Skeletal muscle cell (primary cell): ENCODE measurements at places on chromosomes 7 and 10.
A peak's percentile ranks its signal among the peaks of the same experiment; 100 is the strongest.

GRCh38 chr10:34319197-34319846 is 495.8 kb downstream of the PARD3 start:
- peak; percentile 86 for DNase-seq

DNA sequence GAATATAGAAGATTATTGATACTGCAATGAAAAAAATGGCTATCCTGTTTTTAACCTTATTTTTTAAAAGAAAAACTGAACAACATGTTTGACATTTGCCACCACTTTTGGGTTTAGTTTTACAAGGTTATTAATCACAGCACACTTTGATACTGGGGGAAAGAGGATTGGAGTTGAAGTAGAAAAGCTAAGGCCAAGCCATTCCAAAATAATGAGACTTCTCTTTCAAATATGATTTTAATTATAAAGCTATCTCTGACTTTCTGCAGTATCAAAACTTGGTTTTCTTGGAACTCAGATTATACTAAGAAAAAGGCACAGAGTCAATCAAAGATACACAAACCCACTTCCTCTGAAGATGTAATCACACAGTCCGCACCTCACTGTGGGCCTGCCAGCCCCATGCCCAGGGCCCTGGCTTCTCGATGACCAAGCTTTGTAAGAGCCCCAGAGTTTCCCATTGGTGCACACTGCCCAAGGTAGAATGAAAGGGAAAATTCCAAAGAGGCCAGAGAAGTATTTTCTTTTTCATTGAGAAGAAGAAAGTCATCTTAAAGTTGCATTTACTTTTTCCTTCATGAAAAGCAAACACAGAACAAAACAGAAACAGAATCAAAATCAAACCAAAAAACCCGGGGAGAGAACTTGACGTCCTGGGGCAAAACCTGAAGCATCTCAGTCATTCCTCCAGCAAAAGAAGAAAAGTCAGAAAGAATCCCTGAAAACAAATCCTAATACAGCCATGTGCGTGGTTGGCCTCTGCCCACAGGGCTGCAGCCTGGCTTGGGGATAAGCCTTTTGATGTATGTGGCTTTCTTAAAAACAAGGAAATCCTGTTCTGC is 187.7 kb upstream of the KLF6 start:
- no peak for DNase-seq

GRCh38 chr7:150631084-150631826 is 930 bp downstream of the GIMAP6 start:
- DNase-seq: no peak

DNA sequence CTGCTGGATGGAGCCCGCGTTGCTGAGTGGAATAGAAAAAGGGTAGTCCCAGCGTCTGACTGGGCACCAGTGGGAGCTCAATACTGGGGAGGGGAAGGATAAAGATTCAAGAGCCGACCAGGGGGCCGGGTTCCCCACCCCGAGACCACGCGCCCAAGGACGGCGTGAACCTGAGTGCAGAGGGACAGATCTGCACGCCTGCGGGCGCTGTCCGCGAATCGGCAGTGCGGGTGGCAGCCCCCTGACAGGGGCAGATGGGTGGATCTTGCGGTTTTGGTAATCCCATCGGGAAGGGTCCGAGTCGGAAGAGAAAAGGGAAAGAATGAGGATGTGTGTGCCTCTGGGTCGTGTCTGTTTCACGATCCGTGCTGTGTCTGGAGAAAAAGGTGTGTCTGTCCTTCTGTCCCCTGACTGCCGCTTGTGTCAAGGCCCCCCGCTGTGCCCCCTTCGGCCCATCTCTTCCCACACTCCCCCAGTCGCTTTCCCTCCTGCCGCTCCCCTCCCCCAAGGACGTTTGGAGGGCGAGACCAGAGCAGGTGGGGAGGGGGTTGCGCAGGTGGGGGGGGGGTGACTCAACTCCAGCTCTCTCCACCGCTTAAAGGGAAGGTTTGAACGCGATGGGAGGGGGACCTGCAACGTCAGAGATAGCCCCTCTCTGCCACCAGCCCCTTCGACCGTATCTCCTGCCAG is 734 bp upstream of the VGF start:
- DNase-seq: no peak

DNA sequence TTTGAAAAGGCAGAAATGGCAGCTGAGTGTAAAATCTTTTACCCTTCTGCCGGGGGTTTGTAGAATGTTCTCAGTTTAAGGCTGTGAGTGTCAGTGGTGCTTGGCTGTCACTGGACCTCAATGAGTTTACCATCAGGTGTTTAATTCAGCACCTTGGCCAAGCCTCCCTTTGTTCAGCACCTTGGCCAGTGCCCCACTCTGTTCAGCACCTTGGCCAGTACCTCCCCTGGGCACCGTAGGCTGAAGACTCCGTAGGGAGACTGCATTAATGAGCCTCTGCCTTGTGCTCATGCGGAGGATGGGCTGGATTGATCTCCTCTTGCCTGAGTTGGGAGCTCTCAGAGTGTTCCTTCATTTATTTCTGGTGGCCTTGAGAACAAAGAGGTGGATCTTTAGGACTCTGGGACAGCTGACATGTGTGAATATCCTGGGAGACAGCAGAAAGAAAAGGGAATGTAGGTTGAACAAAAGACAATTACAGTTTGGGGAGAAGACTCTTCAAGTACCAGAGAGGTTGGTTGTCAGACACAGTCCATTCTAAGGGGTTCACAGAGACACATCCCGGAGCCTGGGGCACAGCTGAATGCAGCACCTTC is 1.6 kb downstream of the FAM24A start:
- no peak for DNase-seq

DNA sequence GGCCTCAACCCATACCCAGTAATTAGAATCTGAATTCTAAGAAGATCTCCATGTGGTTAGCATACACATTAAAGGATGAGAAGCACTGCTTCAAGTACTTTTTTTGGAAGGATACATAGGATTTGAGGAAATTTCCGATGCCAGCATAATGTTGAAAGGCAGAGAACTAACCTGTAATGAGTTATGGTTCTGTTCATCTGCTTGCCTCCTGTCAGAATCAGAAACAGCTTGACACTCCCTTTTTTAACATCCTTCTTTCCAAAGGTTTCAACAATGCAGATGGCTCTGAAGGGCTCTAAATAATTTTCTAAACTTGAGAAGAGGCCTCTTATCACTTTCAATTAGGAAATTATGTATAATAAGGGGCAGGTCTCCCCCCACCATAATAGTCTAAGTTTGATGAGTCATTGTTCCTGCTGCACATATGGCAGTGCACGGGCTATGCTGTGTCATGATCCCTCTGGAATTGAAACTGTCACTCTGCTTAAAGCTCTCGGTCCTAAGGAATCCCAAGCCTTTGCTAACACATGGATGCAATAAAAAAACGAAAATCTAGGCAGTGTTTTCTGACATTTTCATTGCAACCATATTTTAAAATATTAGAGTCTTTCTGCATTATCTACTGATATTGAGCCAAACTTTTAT is 291.2 kb upstream of the FZD1 start:
- DNase-seq: no peak

GRCh38 chr7:25402532-25402931 is 174.2 kb upstream of the NPVF start:
- peak; percentile 3 for DNase-seq

DNA sequence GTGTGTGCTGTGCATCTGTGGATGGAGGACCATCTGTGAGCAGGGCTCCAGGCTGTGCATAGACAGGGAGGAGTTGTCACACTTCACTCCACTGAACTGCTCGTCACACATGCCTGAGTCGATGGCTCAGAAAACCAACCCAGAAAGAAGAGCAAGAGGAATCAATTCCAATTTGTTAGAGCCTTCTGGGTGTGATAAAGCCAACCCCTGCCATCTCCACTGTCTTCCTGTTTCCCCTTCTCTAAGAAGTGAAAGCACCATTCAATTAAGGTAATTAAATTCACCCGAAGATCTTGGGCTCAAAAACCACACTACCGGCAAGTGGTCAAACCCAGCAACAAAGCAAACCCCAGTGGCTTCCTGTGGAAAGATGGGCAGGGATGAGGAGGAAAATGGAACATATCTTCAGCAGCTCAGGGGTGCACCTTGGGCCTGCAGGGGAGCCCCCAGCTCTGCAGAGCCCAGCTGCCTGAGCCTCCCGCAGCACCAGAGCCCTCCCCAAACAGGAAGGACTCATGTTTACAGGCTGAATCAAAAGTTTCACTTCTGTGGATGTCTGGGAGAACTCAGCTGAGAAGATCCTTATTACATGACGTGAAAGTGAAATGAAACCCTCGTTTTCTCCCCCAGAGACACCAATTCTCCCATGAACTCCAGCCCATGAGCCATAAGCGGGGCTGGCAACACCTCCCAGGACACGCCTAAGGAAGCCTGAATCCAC is 10.9 kb downstream of the C10orf71 start:
- DNase-seq: no peak

DNA sequence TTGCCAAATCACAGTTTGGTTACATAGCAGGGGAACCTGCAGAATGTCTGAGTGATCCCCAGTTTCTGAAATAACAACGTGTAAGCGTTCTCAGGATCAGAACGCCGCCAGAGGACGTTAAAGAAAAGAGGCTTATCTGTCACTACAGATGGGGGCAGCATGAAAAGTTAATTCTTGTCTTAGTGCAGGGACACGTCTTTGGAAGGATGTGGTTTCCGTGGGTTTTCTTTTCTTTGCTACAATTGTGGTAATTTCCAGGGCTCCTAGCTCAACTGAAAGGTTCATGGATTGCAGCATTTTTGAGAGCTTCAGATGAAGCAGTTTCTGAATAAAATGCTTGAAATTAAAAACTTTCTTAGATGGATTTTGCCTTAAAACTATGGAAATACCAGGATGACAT is 106.6 kb downstream of the PRKCQ start:
- DNase-seq: no peak

DNA sequence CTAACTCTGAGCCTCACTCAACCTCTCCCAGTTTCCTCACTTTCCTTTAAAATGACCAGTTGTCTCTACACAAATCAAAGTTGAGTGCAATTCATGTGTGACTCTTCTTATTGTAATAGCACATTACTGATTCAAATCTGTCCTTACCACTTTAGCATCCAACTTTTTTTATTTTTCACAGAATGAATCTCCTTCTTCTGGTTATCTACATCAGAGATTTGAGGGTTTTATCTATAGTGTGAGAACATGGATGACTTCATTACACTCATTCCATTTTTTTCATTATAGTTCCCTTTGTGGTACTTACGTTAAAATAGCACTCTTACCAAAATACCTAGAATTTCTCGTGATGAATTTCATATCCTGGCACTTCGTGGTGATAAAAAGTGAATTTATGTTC is 43.3 kb downstream of the RTKN2 start:
- no peak for DNase-seq

GRCh38 chr10:91088300-91089140 is 131.9 kb upstream of the PCGF5 start:
- DNase-seq: no peak

DNA sequence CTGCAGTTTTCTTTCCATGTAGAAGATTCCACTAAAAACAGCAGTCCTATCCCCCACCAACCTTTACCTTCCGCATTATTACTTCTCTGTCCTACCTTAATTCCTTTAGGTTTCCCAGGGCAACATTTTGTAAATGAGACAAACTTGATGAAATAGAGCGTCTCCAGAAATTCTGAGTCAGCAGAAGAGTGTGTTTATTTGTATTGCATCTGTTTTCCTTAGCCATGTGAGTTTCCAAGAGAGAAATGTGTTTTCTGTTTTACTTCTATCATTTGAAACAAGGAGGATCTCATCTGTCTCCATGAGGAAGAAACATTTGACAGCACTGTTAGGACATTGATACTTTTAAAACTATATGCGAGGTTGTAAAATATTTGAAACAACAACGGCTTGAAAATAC is 244.2 kb upstream of the PLXDC2 start:
- no peak for DNase-seq

DNA sequence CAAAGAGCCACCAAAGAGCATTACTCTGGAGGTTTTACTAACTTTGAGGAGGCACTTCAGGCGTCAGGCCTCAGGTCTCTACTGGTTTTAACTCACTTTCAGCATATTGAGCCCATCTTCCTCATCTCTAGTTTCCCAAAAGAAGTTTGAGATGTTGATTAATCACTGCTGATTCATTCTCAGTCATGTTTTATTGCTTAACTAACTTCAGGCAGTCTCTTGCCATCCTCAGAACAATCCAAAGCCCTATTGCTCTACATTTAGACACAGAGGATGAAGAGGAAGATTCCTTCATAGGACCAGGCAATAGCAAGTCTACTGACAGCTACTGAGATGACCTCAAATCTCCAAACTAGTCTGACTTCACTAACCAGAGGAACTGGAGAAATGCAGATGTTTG is 39.1 kb upstream of the BET1 start:
- no peak for DNase-seq

DNA sequence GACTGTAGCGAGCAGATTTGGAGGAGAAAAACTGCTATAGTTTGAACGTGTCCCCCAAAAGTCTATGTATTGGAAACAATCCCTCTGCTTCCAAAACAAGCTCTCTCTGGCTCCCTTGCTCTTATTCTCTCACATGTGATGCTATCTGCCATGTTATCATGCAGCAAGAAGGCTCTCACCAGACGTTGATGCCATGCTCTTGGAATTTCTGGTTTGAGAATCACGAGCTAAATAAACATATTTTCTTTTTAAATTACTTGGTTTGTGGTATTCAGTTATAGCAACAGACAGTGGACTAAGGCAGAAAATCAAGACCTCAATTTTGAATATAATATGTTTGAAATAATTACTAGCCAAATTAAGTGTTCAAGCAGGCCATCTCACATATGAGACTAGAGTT is 17.5 kb upstream of the GNAT3 start:
- no peak for DNase-seq

- DNase-seq: peak; percentile 52
These were observed 18.8 kb upstream of the MET start for GRCh38 chr7:116653204-116653603.

- DNase-seq: no peak
These were observed 18.0 kb downstream of the MXI1 start for GRCh38 chr10:110225441-110225755.

- no peak for DNase-seq
These were observed 2.0 kb upstream of the STRA8 start for GRCh38 chr7:135231686-135232085.

DNA sequence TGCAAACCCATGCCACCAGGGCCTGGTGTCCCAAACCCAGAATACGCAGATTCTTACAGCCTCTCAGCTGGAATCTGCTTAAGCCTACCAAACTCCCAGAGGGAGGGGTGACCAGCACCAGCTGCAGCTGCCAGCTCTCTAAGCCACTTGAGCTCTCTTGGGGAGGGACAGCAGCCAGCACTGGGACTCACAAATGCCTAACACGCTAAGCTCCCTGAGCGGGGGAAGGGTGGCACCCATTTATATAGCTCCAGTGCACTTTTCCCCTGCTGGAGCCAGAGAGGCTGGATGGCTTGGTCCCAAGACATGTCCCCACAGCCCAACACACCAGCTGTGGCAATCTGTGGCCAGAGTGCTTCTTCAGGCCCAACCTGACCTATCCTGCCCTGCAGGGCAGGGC is 326.8 kb upstream of the NRG3 start:
- DNase-seq: no peak

- DNase-seq: peak; percentile 3
These were observed 94.7 kb downstream of the DYNC2I1 start for GRCh38 chr7:158950914-158951635.

GRCh38 chr7:66110856-66111255 is 3.8 kb upstream of the CRCP start:
- peak; percentile 91 for DNase-seq

DNA sequence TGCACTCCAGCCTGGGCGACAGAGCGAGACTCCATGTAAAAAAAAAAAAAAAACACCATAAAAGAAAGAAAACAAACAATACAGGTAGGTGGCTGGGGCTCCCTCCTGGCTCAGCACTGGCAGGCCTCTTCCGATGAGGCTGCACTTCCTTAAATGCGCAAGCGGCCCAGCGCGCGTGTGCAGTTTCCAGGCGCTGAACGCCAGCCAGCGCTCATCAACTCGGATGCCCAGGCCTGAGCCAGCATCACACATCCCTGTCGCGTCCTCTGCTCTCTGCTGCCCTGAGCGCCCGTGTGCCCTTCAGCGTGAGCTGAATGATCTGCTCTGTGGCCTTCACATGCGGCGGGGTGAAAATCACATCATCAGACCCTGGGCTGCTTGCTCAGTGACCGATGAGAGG is 31.8 kb downstream of the NUDT1 start:
- no peak for DNase-seq
